Calu3 (cell line): ENCODE measurements at places on chromosomes 11 and 22. TPM values are rescaled to one million over a fixed set of nuclear protein-coding genes. Genes with fewer than 3 reads are reported as not detected.

DNA sequence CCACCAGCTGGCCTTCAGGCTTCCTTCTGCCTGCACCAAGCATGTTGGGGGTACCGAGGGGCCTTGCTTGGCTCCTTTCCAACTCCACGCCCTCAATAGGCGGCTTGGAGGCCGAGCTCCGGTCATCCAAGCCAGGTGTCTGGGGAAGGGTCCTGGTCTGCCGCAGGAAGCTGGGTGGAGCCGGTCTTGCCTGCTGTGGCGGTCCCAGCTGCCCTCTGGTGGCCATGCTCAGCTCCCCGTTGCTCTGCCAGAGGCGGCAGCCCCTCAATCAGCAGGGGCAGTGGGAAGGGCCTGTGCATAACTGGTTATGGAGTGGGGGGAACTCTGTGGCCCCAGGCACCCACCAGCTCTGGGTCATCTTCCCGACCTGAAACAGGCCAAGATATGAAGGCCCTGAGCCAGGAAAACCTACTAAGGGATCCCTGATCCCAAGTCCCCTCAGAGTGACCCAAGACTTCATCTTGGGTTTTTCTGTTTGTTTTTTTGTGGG, 3.2 kb downstream of the ARVCF start:
- peak; percentile 73 for DNase-seq
- H3K27ac ChIP-seq, result no peak overlapping the region
- H3K4me1 ChIP-seq, result peaks cover 7% of the 10 kb centered on the region
- no peaks in the 10 kb centered on the region for H3K27me3 ChIP-seq

DNA sequence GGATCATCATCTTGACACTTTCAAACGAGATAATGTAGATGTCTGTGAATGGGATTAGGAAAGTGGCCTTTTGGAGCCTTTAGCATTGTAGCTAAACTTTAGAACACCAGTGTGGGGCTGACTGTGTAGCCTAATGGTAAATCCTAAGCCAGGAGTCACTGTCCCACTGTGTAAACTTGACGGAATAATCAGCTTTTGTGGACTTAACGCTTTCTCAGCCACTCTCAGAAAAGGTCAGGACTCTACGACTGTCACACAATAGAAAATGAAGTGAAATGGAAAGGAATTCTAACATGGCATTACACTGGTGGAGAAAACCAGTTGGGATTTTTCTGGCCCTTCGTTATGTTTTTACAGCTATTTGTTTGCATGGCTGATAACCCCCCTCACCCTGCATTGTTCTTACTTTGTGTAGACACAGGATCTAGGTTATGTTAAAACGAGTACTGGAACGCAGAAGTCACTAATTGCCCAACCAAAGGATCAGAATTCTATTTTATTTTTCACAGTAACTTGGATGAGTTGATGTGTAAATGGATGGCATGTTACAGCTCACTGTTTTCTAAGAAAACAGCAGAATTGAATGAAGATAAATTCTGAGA, 22.0 kb upstream of the GRAMD1B start:
- no peaks in the 10 kb centered on the region for H3K36me3 ChIP-seq
- no peaks in the 10 kb centered on the region for H3K4me1 ChIP-seq

DNA sequence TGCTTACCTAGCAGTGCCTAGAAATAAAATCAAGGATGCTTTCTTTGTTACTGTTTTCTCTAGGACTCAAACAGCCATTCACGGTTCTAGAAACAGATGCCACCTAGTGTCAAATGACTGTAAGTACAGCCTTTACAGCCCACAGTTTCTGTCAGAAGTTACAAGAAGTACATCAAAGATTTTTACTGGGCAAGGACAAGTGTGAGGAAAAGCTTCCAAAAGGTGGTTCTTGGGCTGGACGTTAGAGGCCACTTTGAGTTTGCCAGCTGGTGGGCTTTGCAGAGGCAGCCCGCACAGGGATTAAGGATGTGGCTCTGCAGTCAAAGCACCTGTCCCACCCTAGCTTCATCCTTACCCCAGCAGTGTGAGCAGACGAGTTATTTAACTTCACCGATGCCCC, 6.9 kb downstream of the KMT5B start:
- no peak overlapping the region for H3K27ac ChIP-seq
- peaks cover 8% of the 10 kb centered on the region for H3K36me3 ChIP-seq
- no peak for DNase-seq
- H3K27me3 ChIP-seq, result no peaks in the 10 kb centered on the region
- H3K4me1 ChIP-seq, result peaks cover 43% of the 10 kb centered on the region
- H3K4me3 ChIP-seq, result no peak overlapping the region

GRCh38 chr22:45270095-45271020, 14.4 kb upstream of the UPK3A start:
- H3K27ac ChIP-seq, result no peak overlapping the region
- no peak for DNase-seq
- H3K4me3 ChIP-seq, result no peak overlapping the region
- H3K27me3 ChIP-seq, result no peaks in the 10 kb centered on the region

GRCh38 chr11:441418-442274, at the start of gene ANO9:
Gene ANO9 (minus strand): TSS chr11:442011. CDS start chr11:441926, 85 bp downstream.
- no peaks in the 10 kb centered on the region for H3K27me3 ChIP-seq
- peak; percentile 79 for DNase-seq
- H3K36me3 ChIP-seq, result peaks cover 20% of the 10 kb centered on the region
- peak within 1 kb of the TSS; percentile 62 for H3K4me3 ChIP-seq
- H3K27ac ChIP-seq, result peak within 1 kb of the TSS; percentile 42
- peaks cover 16% of the 10 kb centered on the region for H3K4me1 ChIP-seq

DNA sequence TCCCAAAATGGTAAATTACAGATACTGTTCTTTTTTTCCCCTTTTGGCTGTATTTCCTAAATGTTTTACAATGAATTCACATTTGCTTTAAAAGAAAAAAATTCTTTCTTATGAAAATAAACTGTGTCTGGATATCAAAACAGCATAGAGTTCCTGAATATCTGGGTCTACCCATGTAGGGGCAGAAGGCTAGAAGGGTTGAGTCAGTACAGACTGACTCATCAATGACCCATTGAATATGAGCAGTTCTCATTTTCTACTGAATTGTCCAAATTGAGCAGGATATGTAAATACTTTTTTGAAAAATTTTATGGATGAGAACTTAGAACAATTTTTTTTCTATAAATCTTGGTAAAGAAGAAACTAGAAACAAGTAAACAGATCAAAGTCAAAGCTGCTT, 16.3 kb upstream of the C11orf87 start:
- H3K27ac ChIP-seq, result no peak overlapping the region
- no peaks in the 10 kb centered on the region for H3K27me3 ChIP-seq
- H3K4me3 ChIP-seq, result no peak overlapping the region

- H3K27ac ChIP-seq, result no peak overlapping the region
- H3K4me3 ChIP-seq, result no peak overlapping the region
- peaks cover 3% of the 10 kb centered on the region for H3K27me3 ChIP-seq
- no peak for DNase-seq
- H3K36me3 ChIP-seq, result no peaks in the 10 kb centered on the region
These were observed 102.7 kb upstream of the ARHGAP42 start for GRCh38 chr11:100584201-100584985.

DNA sequence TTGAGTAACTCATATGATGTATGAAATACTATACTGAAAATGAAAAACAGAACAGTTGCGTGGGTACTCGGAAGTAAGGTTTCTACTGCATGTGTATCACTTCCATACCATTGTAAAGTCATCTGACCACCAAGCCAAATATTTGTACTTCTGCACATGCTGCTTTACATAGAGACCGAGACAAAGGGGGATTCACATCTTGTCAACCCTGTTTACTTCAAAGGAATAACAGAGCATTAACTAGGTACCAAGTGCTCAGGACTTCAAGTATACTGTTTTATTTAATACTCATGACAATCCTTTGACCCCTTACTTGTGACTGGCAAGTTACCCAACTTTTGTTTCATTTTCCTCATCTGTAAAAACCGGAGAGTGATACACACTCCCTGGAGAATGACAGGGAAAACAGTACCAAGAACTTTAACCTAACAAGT, 9.9 kb downstream of the MAPK1 start:
- H3K36me3 ChIP-seq, result no peaks in the 10 kb centered on the region
- no peak overlapping the region for H3K4me3 ChIP-seq
- no peak for DNase-seq
- H3K27me3 ChIP-seq, result no peaks in the 10 kb centered on the region
- H3K4me1 ChIP-seq, result peaks cover 44% of the 10 kb centered on the region

DNA sequence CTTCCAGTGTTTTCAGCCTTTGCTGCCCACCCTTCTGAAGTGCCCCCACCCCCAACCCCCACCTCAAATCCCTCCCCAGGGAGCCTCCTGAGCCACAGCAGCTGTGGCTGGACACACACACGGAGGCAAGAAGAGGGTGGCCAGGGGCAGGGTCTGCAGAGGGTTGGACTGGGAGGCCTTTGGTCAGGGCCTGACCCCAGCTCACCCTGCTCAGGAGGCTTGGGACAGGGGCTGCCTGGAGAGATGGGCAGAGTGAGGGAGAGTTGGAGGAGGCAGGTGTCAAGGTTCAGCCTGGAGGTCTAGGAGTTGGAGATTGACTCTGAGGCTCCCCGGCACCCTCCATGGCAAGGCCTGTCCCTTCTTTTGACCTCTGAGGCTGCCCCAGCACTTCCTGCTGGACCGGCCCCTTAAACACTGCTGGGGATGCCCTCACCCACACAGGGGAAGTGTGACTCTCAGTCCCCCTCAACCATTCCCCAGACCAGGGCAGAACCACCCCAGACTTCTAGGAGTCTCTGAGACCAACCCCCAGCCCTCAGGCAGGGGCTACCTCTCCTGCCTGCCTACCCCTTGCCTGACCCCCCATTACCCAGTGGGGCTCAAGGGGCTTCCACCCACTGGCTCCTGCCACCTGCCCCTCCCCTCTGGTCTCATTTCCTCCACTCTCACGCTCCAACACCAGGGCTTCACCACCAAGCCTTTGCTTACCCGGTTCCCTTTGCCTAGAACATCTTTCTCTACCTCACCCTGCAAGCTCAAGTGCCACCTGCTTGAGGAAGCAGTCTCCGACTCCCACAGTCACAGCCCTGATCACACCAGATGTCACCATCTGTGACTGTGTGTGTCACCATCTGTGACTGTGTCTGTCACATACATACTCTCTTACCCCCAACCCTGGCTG, 8.6 kb downstream of the ARAP1 start:
- peaks cover 26% of the 10 kb centered on the region for H3K4me1 ChIP-seq
- H3K36me3 ChIP-seq, result peaks cover 8% of the 10 kb centered on the region
- no peak overlapping the region for H3K27ac ChIP-seq
- H3K27me3 ChIP-seq, result no peaks in the 10 kb centered on the region
- no peak for DNase-seq

GRCh38 chr11:1450949-1451710, 35.4 kb downstream of the MOB2 start:
- peaks cover 12% of the 10 kb centered on the region for H3K36me3 ChIP-seq
- H3K4me1 ChIP-seq, result no peaks in the 10 kb centered on the region
- H3K4me3 ChIP-seq, result no peak overlapping the region
- peak; percentile 18 for DNase-seq
- H3K27ac ChIP-seq, result no peak overlapping the region

DNA sequence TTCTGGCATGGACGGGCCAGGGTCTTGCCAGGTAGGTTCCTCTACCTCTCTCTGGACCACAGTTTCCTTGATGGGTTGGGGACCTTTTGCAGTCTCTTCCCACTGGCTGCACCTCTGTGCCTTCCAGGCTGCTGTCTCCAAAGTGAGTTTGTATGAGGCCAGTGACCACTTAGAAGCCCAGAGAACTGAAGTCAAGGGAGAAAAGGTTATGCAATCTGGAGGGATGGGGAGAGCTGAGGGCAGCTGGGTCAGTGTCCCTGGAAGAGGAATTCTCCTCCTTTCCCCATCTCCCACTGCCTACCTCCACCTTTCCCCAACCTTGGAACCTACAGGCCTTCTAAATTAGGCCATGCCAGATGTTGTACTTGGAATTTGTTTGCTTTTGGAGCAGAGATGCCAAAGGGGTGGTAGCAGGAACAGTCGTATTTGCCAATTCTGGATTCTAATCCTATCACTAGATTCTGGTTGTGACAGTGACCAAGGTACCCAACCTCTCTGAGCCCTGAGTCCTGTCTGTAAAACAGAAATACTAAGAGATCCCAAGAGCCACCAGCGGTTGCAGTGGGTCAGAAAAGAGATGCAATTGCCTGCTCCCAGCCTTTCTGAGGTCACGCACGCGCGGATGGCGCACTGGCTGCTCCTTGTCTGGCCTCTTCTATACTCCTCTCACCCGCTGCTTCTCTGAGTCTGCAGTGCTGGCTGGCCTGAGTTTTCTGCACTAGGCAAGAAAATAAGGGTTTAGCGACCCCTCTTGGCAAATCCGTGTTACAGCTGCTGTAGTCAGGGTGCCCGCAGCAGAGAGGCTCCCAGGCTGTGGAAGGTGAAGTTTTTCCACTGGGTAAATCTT, 10.7 kb upstream of the ACCSL start:
- H3K36me3 ChIP-seq, result peaks cover 4% of the 10 kb centered on the region
- no peak overlapping the region for H3K4me3 ChIP-seq
- H3K4me1 ChIP-seq, result no peaks in the 10 kb centered on the region
- peak; percentile 69 for DNase-seq
- H3K27ac ChIP-seq, result no peak overlapping the region

- no peak overlapping the region for H3K4me3 ChIP-seq
- H3K36me3 ChIP-seq, result no peaks in the 10 kb centered on the region
- H3K4me1 ChIP-seq, result peaks cover 33% of the 10 kb centered on the region
- no peak overlapping the region for H3K27ac ChIP-seq
These were observed 15.4 kb downstream of the CAPN5 start for GRCh38 chr11:77081976-77082836.

DNA sequence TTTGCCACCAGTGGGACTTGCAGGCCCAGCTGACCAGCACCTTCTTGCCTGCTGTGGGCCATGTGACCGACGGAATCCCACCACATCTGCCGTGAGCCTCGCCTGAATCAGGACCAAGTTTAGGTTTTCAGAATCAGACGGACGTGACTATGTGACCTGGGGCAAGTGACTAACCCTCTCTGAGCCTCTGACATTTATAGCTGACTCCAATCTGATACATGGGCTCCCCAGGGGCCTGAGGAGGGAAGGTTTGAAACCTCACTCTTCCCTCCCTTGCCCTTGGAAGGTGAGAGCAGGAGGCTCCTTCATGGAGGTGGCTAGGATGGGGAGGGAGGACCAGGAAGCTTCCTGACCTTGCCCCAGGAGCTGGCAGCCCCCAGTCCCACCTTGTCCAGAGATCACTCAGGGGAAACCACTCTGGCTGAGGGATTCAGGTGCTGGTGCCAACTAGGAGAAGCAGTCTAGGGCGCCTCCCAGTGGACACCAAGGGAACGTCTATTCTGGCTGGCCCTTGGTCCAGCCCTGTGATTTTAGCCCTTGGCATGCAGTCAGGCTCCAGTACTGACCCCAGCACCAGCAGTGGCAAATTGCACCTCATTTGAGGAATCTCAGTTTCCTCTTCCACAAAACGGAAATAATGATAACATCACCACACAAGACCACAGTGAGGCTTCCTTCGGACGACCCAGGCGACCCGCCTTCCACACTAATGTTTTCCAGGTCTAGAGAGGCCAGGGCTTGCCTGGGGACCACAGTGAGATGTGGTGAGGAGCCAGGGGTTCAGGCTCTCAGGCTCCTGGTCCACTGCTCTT, 47.2 kb upstream of the SYT7 start:
- no peak overlapping the region for H3K4me3 ChIP-seq
- peak; percentile 81 for DNase-seq
- peak overlapping the region; percentile 54 for H3K27ac ChIP-seq
- H3K4me1 ChIP-seq, result peaks cover 25% of the 10 kb centered on the region

The KCTD14 gene
- total RNA-seq, result 13.2 and 17.6 TPM in 2 replicates

The DMC1 gene
- 4.1 and 4.4 TPM in 2 replicates for total RNA-seq

The DAGLA gene
- 7.5 and 9.0 TPM in 2 replicates for total RNA-seq

The SCARF2 gene
- 0.68 and 0.81 TPM in 2 replicates for total RNA-seq

The E2F8 gene
- 14.9 and 19.7 TPM in 2 replicates for total RNA-seq

The MARK2 gene
- 63.1 and 71.2 TPM in 2 replicates for total RNA-seq
